ENCODE measurements at places on chromosomes 6 and 20.

DNA sequence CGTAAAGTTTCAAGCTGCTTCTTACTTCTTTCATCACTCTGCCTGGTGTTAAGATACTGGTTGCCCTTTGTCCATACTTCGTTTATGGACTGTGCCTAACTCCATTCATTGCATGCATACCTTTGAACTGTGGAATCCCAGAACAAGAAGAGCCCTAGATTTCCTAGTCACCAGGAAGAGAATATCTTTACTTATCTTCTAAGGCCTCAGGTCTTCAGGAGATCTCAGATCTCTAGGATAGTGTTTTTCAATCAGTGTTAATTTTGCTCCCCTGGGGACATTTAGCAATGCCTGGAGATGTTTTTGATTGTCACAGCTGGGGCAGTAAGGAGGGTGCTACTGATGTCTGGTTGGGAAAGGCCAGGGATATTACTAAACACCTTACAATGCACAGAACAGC lies 35.5 kb upstream of the GJA1 start:
- no peak for DNase-seq

GRCh38 chr20:62753626-62754025 lies 42.6 kb upstream of the MRGBP start:
- no peak for DNase-seq

GRCh38 chr20:49647550-49647949 lies 66.1 kb downstream of the B4GALT5 start:
- no peak for DNase-seq

DNA sequence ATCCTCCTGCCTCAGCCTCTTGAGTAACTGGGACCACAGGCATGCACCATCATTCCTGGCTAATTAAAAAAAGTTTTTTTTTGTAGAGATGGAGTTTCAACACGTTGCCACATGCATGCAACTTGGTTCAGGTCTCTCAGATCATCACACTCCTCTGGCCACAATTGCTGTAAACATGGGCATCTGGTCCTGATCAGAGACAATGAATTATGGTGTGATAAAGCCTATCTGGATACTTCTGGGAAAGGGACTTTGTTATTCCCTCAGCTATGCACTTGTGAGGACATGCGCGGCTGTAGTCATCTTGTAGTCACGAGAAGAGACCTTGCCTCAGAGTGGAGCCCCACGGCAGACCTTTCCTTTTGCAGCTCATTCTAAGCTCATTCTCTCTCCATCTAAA lies 210.9 kb upstream of the ZFP64 start:
- no peak for DNase-seq

- DNase-seq, result no peak
Observed at GRCh38 chr6:24848461-24848860, 49.7 kb upstream of the ARMH2 start.

- no peak for DNase-seq
Observed at GRCh38 chr20:41174373-41174772, 37.0 kb downstream of the PLCG1 start.

GRCh38 chr6:43840490-43841218 lies 70.6 kb downstream of the VEGFA start:
- no peak for DNase-seq

DNA sequence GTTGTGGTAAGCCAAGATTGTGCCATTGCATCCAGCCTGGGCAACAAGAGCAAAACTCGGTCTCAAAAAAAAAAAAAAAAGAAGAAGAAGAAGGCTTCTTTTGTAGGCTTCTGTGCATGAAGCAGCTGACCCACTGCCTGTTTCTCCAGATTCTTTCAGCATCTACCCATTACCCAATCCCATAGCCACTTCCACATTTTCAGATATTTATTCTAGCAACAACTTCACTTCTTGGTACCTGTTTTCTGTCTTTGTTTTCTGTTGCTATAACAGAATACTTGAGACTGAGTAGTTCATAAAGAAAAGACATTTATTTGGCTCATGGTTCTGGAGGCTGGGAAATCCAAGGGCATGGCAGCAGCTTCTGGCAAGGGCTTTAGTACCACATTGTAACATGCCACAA lies 95.3 kb upstream of the SGK1 start:
- DNase-seq, result no peak

- DNase-seq, result no peak
Observed at GRCh38 chr20:37397076-37397953, 51.4 kb downstream of the SRC start.
